ENCODE measurements at places on chromosomes 2 and 18.
A peak's percentile ranks its signal among the peaks of the same experiment; 100 is the strongest.

DNA sequence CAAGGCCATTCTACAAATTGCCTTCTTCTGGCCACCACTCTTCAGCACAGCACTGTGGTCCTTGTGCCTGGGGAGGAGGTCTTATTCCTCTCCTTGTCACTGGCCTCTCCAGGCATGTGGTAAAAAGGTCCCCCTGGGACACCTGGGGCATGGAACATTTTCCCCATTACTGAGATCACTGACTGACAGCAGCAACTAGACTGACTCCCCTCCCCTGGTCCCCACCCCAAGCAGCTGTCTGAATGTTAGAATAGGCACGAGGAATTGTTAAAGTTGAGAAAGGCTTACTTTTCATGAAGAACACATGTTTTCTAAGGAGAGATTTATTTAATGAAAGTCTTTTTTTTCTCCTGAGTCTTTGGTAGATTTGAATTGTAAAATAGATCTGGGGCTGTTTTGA is 39.5 kb upstream of the RTN4 start:
- no peak for DNase-seq

DNA sequence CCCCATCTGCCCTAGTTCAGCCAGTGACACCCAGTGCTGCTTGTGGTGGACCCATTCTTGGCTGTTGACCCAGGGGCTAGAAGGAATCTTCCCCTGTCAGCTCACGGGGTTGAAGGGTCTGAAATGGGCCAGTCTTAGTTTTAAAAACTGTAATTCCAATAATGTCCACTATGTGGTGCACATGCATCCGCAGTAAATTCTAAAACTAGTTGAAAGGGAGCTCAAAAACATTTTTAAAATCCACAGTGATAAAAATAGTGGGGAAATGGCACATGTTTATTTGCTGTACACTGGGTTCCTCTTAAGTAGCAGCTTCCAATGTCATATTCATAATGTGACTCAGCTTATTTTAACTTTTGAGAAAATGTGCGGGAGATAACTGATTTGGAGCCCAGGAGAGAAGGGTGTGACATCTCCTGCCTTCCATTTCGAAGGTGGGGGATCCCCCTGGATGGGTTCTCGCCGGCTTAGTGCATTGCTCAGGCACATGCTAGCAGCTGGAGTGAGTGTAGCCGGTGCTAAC is 32.8 kb downstream of the GRHL1 start:
- peak; percentile 39 for DNase-seq

DNA sequence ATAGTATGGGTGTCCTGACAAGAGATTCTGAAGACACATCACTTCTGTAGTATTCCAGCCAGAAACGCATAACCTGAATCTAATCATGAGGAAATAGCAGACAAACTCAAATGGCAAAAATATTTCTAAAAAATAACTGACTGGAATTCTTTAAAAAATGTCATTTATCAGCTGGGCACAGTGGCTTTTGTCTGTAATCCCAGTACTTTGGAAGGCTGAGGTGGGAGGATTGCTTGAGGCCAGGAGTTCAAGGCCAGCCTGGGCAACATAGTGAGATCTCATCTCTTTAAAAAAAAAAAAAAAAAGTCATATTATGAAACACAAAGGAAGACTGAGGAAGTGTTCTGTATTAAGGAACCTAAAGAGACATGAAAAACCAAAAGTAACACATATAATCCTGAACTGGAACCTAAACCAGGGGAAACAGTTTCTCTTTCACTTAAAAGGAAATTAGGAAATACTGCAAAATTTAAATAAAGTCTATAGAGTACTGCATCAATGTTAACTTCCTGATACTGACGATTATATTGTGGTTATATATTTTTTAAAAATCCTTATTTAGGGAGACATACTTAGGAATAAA is 29.9 kb downstream of the SESTD1 start:
- no peak for DNase-seq

GRCh38 chr2:185181901-185182300 is 556.7 kb upstream of the FSIP2 start:
- DNase-seq, result no peak

DNA sequence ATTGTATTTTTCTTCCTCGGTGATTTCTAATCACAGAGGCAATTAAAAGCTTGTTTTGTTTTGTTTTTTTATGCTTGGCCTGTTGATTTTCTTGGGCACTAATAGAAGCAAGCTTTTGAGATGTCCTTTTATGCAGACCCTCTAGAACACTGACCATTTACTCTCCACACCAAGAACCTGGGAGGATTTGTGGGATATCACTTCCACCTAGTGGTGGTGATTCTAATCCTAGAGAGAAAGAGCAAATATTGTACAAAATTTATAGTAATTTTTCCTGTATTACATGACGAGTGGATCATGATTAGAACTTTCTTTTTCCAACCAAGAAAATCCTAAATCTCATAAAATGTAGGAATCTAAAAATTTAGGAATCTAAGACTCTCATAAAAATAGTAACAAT is 23.4 kb downstream of the NEMP2 start:
- DNase-seq, result peak; percentile 45

GRCh38 chr18:46449499-46449898 is 207.5 kb downstream of the LOXHD1 start:
- no peak for DNase-seq

GRCh38 chr2:163132850-163133249 is 294.3 kb upstream of the KCNH7 start:
- DNase-seq, result peak; percentile 8

All from iris pigment epithelial cell (primary cell).